ENCODE measurements at places on chromosomes 7 and 10.

- DNase-seq, result peak; percentile 23
Observed at GRCh38 chr10:125982260-125982948, 86.0 kb downstream of the FANK1 start.

DNA sequence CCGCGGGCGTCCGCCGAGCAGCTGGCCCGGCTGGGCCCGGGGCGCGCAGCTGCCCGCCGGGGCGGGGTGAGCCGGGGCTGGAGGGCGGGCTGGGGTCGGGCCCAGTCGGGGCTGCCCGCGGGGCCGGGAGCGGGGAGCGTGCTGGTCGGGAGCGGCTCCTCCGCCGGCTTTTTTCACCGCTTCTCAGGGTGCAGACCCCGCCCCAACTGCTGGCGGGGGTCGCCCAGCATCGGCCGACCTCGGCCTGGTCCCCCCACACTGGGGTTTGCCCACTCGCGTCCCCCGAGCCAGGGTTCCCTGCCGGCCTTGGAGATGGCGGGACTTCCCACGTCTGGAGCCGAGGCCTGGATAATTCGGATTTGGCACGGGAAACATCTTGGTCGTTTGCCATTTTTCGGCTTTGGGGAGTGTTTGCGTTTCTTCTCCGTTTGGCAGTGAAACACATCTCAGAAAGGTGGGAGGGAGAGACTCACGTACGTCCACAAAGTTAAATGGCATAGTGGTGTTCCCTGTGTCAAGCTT is 432 bp downstream of the TMEM248 start:
- no peak for DNase-seq

DNA sequence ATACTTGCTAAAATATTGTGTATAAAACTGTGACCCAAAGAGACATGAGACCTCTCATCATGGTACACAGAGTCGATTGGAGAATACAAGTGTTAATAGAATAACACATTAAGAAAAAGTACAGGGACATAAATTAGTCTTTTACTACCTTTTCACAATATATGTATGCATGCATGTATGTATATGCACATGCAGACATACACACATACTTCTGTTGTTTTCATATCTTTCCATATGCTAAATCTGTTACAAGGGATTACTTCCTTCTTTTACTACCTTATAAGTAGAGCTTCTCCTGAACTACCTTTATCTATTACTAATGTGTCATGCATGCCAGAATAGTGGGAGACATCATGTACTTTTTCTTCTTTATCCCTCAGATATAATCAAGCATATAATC is 131.6 kb downstream of the GPR158 start:
- no peak for DNase-seq

DNA sequence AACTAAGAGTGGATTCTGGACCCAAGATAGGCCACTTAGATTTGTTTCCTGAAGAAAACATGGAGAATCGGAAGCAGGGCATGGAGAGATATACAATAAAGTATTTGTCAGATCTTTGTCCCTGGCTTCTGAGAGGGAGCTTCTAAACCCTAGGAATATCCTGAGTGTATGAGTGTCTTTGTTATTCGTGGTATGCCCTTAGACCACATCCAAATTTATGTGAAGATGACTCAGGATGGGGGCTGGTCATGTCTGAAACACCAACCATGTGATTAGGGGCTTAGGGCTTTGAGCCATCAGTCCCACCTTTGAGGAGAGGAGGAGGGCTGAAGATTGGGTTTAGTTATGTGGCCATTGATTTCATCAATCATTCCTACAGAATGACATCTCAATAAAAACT is 69.7 kb upstream of the PLPP4 start:
- no peak for DNase-seq

DNA sequence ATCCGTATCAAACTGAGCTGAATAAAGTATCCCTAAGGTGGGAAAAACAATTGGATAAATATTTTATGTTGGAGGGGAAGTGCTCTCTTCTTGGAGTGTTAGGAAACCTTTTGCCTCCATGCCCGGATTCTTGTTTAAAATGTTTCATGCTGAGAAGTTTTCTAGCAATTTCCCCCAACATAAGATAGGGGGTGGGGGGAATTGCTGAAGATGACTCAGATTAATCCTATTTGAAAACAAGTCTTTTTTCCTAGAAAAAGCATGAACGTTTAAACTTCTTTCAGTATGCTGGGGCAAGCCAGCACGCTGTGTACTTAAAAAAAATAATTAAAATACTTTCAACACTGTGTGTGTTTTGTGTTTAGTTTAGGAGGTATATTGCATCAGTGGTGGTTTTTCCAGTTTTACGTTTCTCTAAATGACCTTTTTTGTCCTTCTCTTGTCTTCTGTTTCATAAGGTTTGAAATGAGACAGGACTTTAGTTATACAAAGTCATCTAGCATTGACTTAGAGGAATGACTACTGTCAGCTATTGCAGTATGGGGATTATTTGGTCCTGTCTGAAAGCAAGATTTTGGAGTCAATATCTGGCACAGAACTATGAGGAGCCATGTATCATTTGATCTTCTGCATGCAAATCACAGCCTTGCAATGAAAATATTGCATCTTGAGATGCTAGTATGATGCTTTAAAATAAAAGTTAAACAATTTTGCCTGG is 295.9 kb downstream of the GATA3 start:
- no peak for DNase-seq

GRCh38 chr7:107690611-107691010 is 30.0 kb downstream of the SLC26A4 start:
- DNase-seq, result no peak

Measured in AG04450 (cell line).